ENCODE measurements at places on chromosomes 7 and 10. TPM values are rescaled to one million over a fixed set of nuclear protein-coding genes. Genes with fewer than 3 reads are reported as not detected.

DNA sequence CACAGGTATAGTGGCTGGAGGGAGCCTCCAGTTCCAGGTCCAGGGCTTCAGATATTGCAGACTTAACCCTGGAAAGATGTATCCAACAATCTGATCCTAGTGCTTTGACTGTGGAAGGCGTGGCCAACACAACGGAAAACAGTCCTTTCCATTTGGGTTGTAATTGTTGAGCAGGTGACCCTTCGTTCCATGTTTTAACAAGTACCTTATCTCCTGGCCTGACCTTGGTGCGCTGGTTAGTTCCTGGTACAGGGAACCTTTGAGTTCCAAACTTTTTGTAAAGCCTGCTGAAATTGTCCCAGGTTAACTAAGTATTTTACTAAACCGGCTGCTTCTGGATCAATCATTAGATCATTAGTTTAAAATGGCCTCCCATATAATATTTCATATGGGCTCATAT, 23.9 kb upstream of the GIMAP6 start:
- DNase-seq, result no peak

DNA sequence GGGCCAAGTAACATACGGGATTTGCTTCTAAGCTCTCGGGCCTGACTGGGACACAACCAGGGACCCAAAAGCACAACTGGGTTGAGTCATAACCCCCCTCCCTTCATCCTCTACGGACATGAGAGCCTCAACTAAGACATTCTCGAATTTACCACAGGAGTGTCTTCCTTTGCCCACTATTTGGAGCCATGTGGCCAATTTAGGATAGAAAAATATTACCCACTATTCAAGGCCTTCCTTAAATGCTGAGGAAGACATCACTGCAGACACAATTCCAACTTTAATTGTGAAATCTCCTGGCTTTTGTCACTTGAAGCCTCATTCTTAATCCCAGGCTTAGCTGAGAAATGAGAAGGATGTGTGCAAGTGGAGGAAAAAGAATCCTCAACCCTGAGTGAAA, 11.8 kb downstream of the CTBP2 start:
- no peak for DNase-seq

GRCh38 chr7:154613811-154614210, 389.1 kb downstream of the PAXIP1 start:
- DNase-seq, result no peak

The LRCH4 gene
- total RNA-seq, result 23.5 TPM

The LBX1 gene
- not detected for total RNA-seq

Measured in heart right ventricle (tissue), 16 donors.